ENCODE measurements at places on chromosomes 7 and 10. TPM values are rescaled to one million over a fixed set of nuclear protein-coding genes. Genes with fewer than 3 reads are reported as not detected.

- no peak for DNase-seq
Measured at GRCh38 chr10:72009051-72009424, 44.8 kb downstream of the CHST3 start.

- DNase-seq = no peak
Measured at GRCh38 chr7:123845823-123846216, 851 bp downstream of the HYAL4 start.

ZPBP gene
- not detected for total RNA-seq

DNA sequence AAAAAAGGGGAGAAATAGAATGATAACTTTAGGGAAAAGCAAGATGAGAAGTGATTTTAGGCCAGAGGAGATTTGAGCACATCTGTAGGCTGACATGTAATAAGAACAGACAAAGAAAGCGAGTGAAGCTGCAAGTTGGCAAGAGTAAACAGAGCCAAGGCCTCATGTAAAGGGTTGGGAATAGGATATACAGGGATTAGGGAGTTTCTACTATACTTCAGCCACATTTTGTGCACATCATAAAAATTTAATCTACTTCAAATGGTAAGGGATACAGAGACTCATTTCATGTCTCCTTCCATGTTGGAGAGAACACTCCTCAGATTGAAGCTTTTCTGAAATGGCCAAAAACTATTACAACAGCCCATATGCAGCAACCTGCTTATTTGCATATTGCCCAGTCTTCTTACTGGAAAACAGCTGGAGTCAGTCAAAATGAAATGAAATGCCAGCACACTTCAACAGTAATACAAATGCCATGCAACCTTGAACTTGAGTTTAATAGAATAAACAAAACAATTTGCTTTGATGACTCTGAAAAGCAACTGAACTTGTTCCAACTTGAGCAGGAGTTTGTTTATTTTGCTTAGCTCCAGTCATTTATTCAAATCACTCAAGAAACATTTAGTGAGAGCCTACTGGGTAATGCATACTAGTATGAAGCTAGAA is 49.9 kb downstream of the NRCAM start:
- DNase-seq = no peak

- DNase-seq = no peak
Measured at GRCh38 chr7:97020996-97021746, 3.5 kb downstream of the DLX5 start.

SPDYE17 gene
- not detected for total RNA-seq

DNA sequence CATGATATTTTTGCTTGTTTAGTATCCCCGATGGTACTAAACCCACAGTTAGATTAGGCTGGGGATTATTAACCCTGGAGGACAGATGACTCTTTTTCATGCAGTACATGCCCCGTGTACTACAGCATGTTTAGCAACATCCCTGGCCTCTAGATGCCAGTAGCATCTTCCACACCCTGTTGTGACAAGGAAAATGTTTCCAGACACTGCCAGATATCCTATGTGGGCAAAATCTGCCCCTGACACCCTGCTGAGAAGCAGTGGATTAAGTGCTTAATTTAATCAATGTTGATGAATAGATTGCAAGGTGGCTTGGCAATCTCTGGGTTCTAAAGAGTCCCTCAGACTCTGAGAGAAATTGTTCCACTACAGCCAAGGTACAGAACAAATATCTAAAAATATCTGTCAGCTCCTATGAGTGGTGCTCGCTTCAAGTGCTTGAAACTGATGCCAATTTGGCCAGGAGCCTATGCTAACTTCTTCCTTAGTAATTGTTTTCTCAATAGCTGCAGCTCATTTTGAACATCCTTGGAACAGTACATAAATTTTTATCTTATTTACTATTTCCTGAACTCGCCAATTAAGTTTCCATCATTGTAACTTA is 247.0 kb downstream of the SORCS1 start:
- DNase-seq = no peak

THSD7A gene
- 2.0 TPM for total RNA-seq

- no peak for DNase-seq
Measured at GRCh38 chr7:69389216-69389615, 209.1 kb upstream of the AUTS2 start.

- no peak for DNase-seq
Measured at GRCh38 chr10:51311228-51311627, 236.9 kb downstream of the PRKG1 start.

DNA sequence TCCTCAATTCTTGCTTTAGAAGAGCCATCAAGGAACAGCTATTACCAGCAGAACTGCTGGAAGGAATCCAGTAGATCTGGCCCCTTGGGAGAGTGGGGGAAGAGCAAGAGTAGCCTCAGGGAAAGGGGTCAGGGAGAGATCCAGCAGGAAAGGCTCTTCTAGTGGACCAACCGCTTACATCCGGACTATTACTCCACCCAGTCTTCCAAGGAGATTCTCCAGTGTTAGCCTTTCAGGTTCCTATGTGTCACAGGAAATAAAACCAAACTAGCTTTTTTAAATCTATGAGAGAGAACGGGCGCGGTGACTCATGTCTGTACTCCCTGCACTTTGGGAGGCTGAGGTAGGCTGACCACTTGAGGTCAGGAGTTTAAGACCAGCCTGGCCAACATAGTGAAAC is 34.3 kb downstream of the TET1 start:
- DNase-seq = no peak

- DNase-seq = no peak
Measured at GRCh38 chr7:112205343-112206237, 609 bp downstream of the DOCK4 start.

IQCE gene
- 8.7 TPM for total RNA-seq

GRCh38 chr7:20219446-20220292 is 2.5 kb upstream of the MACC1 start:
- DNase-seq = peak; percentile 72

GRCh38 chr10:4291990-4292389 is 507.0 kb upstream of the KLF6 start:
- DNase-seq = no peak

DNA sequence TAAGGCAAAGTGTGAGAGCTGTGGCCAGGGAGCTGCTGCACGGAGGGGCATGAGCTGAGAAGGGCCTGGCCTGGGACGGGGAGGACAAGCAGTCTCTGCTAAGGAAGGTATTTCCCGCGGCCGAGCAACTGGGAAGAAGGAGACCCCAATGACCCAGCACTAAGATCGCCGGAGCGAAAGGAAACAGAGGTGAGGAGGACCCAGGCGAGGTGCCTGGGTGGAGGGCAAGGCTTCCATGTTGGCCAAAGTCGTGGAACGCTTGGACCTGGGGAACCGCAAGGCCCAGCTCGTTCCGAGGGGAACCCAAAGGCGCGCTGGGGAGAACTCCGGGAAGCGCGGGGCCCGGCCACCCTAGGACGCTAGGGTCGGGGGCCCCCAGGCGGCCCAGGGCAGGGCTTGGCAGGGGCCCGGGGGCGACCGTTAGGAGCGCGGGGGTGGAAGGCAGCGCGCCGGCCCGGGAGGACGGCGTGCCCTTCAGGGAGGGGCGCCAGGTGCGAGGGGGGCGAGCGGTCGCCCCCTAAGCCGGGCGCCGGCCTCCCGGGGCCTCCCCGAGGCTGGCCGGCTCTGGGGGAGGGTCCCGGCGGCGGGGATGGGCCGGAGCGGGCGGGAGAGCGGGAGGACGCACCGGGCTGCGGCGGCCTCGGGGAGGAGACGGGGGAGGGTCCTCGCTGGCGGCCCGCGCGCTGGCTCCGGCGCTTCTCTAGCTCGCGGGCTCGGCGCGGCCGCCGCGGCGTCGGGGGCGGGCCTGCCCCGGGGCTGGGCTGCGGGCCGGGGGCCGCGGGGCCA is 545 bp downstream of the GIGYF1 start:
- DNase-seq = no peak
